ENCODE measurements at places on chromosomes 12 and 14. TPM values are rescaled to one million over a fixed set of nuclear protein-coding genes. Genes with fewer than 3 reads are reported as not detected.

ASCL1 gene
- total RNA-seq, result not detected

GRCh38 chr12:3455312-3455711 lies 35.7 kb upstream of the PRMT8 start:
- DNase-seq, result no peak

DNA sequence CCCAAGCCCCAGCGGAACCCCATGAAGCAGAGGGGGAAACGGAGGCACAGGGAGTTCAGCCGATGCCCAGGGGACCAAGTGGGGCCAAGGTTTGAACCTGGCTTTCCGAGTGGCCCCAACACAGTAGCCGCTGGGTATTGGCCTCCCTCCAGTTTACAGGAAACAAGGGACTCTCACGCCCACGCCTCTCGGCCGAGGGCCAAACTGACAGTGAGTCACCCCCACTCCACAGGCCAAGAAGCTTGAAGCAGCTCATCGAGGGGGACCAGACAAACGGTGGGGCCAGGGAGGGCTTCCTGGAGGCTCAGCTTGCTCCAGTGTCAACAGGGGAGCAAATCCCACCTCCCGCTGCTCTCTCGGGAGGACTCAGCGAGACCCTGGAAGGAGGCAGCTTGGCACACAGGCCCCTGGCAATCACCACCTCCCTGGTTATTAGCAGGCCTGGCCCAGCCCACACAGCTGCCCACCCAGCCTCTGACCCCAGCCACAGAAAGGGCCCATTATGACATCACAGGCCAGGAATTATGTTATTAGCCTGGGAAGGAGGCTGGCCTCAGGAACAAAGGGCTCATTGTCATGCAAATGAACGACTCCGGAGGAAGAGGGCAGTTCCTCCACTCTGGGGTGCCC lies 54.6 kb downstream of the NCOR2 start:
- DNase-seq, result peak; percentile 91

GRCh38 chr14:60509438-60510253 lies 700 bp downstream of the SIX6 start:
- no peak for DNase-seq

DNA sequence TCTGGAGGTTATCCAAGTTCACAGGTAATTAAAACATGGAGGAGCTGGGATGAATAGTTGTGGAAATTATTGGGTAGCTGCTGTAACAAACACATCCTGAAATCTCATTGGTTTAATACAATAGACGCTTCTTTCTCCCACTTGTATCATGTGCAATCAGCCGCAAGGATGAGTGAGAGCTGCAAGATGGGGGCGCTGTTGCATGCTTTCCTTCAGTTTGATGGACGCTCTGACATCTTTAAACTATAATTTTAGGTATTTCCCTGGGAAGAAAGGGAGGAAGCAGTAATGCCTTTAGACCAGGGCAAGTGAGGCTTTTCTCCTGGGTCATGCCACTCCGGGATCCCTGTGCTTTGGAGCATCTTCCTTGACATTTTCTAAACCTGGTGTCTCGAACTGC lies 178.7 kb downstream of the PAWR start:
- no peak for DNase-seq

DNA sequence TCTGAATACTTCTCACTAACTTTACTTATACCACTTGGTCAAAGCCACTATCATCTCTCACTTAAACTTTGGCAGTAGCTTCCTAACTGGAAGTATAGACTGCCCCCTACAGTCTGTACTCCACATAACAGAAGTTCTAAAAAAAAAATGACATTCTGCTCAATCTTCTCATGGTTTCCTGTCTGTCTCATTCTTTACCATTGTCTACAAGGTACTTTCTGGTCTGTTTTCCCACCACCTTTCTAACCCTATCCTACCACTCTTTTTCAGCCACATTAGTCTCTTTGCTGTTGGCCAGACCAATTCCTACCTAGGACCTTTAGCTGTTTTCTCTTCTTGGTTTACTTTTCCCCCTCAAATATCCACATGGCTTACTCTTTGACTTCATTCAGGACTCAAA lies 14.7 kb downstream of the CPSF6 start:
- DNase-seq, result peak; percentile 10

SERPINA12 gene
- not detected for total RNA-seq

All from H4 (cell line).